ENCODE measurements at places on chromosomes 2 and 18.

DNA sequence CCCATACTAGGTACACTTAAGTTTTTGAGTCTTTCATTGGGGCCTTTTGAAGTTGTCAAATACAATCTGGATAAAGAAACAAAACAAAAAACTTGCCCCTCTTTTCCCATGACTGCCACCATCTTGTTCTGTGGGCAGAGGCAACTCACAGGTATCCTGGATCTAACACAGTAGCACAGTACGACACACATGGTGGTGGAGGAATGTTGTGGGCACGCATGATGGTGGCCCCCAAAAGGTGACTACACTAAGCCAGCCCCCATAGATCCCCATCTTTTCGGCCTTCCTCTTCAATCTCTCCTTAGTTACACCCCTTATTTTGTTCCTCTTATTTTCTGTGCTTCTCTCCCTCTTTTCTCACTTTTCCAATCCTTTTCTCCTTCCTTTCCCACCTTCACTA lies 4.5 kb upstream of the STPG4 start:
- no peak for DNase-seq

DNA sequence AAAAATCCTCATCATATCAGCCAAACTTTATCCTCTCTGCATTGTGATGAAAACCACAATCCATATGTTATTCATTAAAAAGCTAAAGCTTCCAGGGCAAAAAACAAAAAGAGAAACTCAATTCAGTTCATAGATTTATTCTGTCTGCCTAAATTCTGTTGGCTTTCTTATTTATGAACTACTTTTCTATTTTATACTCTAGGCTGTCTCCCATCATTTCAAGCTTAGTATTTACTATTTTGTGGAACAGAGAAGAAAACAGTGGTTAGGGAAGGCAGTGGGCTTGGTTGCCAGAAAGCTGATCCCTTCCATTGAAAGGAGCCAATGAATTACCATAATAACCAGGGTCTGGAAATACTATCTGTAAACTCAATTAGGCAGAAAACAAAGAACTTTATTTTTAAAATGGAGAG lies 71.8 kb downstream of the RAPH1 start:
- no peak for DNase-seq

GRCh38 chr2:58448065-58448507 lies 207.0 kb upstream of the FANCL start:
- DNase-seq, result peak; percentile 21

- no peak for DNase-seq
Observed at GRCh38 chr18:61064911-61065310, 268.3 kb upstream of the CDH20 start.

DNA sequence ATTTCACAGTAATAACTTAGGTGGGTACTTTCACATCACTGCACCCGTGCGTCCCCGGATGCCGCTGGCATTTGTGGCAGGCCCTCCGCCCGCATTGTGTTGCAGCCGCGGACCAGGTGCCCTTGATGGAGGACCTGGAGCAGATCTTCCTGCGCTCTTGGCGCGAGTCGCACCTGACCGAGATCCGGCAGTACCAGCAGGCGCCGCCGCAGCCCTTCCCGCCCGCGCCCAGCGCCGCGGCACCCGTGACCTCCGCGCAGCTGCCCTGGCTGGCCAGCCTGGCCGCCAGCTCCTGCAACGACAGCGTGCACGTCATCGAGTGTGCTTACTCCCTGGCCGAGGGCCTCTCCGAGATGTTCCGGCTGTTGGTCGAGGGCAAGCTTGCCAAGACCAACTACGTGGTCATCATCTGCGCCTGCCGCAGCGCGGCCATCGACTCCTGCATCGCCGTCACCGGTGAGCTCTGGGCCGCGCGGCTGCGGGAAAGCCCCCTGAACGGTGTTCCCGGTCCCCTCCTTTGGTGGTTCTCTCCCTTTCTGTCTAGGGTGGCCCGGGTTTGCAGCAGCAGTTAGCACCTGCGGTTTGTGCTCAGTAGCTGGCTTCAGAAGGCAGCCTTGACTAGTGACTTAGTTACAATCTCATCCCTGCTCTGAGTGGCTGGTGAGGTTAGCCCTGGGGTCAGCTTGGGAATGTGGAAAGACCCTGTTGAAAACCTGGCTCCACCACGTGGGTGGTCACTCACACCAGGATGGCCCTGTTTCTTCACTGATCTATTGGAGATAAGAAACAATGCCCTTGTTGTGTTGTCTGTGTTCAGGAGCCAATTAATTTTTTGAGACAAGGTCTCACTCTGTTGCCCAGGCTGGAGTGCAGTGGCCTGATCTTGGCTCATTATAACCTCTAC lies 59.1 kb downstream of the GREB1 start:
- no peak for DNase-seq

DNA sequence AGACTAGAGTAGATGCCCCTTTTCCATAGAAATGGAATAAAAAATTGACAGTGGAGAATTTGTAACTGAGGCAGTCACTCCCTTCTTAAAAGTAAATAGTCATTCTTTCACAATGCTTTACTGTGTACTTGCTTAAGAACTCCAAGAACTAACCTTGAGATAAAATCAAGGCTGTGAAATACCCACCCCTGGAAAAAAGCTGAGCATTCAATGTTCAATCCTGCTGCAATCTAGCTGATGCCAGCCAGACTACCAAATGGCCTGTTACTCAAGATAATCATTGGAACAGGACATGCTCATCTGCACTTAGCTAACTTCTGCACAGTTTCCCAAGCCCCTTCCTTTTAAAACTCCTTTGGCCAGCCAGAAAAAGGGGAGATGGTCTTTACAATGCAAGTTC lies 367.4 kb upstream of the GULP1 start:
- no peak for DNase-seq
